ENCODE measurements at places on chromosomes 13 and 19.
A peak's percentile ranks its signal among the peaks of the same experiment; 100 is the strongest.

DNA sequence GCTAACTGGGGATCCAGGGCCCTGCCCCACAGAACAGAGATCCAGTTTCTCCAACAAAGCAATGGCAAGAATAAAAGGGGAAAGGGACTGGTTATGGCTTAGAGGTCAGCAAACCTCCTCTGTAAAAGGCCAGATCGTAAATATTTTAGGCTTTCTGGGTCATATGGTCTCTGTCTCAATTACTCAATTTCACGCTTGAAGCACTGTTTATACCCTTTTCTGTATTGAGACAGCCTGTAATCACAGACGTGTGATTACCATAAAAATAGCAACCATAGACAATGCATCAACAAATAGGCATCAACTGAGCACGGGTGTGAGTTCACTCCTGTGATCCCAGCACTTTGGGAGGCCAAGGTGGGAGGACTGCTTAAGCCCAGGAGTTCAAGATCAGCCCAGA, 9.3 kb downstream of the RAB3D start:
- DNase-seq: no peak

GRCh38 chr13:106061781-106062180, 473.7 kb downstream of the EFNB2 start:
- DNase-seq: no peak

GRCh38 chr13:50928659-50929462, 19.3 kb downstream of the RNASEH2B start:
- DNase-seq: no peak

- DNase-seq: no peak
Observed at GRCh38 chr19:46147166-46147740, 785 bp upstream of the IGFL2 start.

DNA sequence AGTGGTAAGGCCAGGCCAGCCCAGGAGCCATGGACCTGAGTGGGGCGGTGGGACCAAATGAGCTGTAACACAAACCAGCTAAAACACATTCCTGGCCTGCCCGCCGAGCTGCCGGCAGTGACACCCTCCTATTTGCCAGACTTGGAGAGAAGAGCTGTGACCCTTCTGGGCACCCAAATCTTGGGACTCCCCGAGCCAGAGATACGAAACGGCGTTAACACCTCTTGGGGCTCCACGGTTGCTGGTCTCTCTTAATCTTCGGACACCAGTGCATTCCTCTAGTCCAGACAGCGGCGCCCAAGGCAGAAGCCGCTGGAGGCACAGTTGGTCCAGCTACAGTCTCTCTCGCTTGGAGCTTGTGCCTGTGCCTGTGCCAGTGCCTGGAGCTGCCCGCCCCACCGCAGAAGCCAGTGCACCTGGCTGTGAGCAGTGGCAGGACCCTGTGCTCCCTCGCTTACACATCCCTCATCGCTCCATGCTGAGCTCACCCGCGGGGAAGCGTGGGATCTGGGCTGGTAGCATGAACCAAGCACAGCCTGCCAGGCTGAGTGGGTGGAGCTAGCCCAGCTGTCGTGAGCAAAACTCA, 147.2 kb upstream of the KLHL1 start:
- DNase-seq: no peak

DNA sequence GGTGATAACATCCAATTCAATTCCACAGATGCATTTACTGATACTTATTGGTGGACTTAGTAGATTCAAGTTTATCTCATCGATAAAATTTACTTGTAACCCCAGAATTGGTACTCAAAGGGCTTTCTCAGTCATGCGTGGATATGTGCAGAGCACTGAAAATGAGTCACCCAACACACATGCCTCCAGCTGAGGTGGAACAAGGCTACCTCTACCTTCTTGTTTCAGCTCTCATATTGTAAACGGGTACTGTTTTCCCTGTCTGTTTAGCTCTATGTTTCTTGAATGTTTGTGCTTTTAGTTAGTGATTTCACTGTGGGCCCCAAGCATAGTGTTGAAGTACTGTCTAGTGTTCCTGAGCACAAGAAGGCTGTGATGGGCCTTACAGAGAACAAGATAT, 1.5 kb downstream of the LRRC63 start:
- DNase-seq: no peak

DNA sequence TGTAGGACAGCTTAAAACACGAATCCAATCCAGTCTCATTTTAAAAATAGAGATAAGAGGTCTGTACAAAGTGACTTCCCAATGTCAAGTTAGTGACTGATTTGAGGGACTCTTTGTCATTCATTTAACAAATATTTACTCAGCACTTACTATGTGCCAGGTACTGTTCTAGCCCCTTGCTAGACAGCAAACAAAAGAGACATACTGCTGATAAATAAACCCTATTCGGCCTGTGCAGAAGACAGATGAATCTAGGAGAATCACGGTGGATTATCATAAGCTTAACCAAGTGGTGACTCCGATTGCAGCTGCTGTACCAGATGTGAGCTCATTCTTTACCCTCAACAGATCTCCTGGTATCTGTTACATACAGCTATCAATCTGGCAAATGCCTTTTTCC, 6.4 kb upstream of the ELF1 start:
- no peak for DNase-seq

- no peak for DNase-seq
Observed at GRCh38 chr13:91372911-91373310, 25.4 kb downstream of the MIR17HG start.

DNA sequence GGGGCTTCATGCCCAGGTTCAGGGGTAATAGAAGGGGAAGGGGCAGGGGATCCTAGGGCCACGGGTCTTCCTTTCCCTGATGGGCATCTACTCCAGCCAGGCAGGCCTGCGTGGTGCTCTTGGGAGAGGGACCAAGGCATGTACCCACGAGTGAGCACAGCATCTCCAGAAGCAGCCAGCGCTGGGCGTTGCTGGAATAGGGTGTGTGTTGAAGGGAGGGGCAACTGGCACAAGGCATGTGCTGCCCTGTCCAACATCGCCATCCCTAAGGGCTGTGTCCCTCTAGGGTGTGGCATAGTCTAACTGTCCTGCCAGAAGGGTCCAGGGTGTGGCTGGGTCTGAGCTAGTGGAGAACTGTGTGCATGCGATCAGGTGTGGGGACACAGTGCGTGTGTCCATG, 2.9 kb downstream of the NOTCH3 start:
- no peak for DNase-seq

DNA sequence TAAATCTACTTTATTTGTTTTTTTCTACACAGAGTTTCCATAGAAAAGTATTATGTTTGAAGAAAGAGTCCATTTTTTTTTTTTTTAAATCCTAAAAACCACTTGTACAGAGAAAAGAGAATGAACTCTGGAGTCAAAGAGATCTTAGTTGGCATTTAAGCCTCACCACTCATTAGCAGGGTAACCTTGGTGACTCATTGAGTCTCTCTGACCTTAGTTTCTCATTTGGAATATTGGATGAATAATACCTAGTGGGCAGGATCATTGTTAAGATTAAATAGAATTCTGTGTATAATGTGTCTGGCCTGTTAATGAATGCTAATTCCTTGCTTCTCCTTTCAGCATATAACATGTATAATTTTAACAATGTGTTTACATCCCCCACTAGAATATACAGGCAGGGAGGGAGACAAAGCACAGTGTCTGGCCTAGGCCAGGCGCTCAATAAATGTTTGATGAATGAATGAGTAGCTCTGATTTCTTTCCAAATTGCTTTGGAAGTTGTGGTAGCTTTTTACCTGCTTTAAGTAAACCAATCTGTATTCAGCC, 48.7 kb upstream of the MYCBP2 start:
- no peak for DNase-seq

GRCh38 chr13:106562301-106562700, 5.6 kb downstream of the ARGLU1 start:
- no peak for DNase-seq

DNA sequence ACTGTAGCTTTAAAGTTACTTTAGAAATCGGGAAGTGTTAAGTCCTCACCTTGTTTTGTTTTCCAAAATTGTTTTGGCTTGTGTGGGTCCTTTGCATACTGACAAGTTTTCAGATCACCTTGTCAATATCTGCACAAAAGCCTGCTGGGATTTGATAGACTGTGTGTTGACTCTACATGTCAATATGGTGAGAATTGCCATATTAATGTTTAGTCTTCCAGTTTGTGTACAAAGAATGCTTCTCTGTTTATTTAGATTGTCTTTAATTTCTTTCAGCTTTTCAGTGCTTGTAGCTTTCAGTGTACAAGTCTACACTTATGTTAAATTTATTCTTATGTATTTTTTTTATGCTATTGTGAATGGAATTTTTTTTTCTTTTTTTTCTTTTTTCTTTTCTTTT, 50.2 kb downstream of the SIPA1L3 start:
- DNase-seq: no peak

DNA sequence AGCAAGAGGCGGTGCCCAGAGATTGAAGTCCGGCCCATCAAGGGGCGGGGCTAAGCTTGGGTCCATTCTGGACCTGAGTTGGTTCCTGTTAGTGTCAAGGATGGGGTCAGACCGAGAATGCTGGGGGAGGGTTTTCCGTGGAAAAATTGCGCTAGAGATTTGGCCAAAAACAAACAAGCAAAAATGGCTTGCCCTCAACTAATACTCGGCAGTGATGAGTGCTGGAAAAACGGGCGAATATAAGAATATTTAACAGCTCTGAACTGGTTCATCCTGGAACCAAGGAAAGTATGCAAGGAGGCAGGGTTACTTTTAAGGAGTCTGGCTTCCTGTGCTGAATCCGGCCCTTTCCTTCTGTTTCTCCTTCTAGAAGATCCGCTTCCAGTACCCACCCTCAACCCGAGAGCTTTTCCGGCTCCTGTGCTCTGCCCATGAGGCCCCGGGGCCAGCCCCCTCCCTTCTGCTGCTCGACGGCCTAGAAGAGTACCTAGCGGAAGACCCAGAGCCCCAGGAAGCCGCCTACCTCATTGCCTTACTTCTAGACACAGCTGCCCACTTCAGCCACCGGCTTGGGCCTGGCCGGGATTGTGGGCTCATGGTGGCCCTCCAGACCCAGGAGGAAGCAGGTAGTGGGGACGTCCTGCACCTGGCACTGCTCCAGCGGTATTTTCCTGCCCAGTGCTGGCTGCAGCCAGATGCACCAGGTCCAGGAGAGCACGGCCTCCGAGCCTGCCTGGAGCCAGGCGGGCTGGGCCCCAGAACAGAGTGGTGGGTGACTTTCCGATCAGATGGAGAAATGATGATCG, 880 bp downstream of the SWSAP1 start:
- DNase-seq: peak; percentile 17

DNA sequence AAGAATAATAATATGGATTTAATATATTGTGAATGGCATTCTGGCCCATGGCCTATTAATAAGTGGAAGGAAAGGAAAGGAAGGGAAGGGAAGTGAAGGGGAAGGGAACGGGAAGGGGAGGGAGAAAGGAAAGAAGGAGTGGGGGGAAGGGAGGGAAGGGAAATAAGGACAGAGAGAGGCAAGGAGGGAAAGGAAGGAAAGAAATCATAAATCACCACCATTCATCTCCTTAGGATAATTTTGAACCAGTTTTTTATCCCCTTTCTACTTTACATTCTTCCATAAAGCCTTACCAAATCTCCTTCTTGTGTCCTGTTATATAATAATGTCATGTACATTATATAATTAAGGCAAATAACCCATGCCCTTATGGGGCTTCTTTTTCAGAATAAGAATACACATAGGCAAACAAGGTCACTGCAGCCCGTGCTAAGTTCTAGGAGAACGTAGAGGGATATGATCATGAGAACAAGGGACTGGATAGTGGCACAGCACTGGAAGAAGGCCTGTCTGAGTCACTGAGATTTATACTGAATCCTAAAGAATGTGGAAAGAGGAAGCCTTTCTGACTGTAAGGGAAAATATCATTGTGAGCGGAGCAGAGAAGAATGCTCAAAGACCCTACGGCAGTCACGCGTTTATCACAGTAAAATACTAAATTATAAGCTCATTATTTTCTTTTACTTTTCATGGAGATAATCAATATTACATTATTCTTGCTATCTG, 444.5 kb upstream of the GPC6 start:
- DNase-seq: no peak

Data from NCI-H1436 (cell line).